ENCODE measurements at places on chromosomes 1 and 21.
A peak's percentile ranks its signal among the peaks of the same experiment; 100 is the strongest.

DNA sequence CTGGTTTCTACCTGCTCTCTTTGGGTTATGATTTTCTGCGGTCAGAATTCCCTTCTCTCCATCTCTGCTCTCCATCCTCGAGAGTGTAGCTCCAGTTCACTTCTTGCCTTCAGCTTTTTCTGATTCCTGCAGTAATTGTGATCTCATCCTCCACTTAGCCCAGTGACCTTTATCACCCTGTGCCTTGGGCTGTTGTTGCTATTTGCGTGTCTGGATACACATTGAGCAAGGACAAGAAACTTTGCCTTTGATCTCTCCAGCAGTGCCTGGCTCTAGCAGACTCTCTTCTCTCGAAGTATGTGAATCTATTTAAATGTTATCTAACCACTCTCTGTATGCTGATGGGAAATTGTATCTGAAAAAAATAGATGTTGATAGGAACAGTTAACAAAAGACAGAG is 76.4 kb upstream of the MARK1 start:
- no peak for DNase-seq

DNA sequence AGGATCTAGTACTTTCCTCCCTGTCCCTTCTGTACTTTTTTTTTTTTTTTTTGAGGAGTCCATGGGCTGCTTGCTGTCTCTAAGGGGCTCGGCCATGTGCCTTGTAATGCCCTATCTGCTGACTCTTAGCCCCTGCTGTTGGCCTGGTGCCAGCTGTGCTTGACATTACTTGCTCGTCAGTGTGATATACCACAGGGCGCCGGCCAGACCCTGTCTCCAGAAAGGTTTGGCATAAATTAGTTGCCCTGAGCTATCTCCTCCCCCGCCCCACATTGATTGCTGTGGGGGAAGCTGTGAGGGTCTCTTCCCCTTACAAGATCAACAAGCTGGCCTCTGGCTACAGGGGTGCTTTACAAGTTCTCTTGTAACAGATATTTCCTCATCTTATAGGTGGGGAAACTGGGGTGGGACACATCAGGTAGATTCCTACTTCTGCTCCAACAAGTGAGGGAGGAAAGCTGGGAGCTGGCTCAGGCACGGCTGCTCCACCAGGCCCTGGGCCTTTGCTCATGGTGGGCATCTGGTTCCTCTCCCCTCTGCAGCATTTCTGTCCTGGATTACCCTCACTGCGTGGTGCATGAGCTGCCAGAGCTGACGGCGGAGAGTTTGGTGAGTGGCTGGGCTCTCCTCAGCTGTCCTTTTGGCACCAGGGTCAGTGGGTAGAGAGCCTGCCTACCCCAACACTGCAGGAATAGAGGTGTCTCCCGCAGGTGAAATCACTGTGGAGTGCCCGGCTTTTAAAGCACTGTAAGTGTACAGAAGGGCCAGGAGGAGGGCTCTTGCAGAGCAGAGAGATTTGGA is 15.6 kb downstream of the STRIP1 start:
- no peak for DNase-seq

DNA sequence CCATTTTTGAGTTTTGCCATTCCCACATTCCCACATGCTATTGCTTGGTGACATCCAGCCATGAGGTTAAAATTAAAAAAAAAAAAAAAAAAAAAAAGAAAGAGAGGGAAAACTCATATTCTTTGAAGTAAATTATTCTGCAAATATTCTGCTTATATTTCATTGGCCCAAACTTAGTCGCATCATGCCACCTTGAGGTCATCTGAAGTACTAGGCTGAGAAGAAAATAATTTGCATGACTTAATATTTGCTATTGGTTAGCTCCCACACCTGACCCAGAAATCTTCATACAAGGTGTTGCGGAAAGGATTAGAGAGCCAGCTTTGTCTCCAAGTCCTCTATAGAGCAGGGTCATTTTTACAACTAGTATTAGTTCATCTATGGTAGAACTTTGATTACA is 2206.0 kb downstream of the MRPL39 start:
- no peak for DNase-seq

- DNase-seq, result no peak
These were observed 31.5 kb downstream of the RIMS3 start for GRCh38 chr1:40633931-40634376.

DNA sequence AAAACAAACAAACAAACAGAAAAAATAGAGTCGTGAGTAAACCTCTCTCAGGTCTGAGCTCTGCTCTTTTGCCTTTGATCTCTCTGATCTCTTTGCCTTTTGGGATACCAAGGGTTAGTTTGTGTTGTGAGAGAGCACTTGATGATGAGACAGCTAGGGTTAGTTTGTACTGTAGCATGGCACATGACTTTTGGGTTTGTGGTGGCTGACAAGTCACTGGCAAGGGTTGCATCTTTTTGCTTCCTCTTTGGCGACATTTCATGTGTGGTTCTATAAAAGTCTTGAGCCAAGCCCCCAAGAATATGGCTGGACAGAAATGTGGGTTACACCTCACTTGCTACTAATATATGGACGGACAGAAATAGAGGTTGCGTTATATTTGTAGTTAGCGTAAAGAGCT is 60.5 kb downstream of the TESK2 start:
- no peak for DNase-seq

GRCh38 chr1:27435566-27436203 is 43.3 kb downstream of the GPR3 start:
- DNase-seq, result no peak

GRCh38 chr1:69519006-69519405 is 48.7 kb upstream of the LRRC7 start:
- no peak for DNase-seq

DNA sequence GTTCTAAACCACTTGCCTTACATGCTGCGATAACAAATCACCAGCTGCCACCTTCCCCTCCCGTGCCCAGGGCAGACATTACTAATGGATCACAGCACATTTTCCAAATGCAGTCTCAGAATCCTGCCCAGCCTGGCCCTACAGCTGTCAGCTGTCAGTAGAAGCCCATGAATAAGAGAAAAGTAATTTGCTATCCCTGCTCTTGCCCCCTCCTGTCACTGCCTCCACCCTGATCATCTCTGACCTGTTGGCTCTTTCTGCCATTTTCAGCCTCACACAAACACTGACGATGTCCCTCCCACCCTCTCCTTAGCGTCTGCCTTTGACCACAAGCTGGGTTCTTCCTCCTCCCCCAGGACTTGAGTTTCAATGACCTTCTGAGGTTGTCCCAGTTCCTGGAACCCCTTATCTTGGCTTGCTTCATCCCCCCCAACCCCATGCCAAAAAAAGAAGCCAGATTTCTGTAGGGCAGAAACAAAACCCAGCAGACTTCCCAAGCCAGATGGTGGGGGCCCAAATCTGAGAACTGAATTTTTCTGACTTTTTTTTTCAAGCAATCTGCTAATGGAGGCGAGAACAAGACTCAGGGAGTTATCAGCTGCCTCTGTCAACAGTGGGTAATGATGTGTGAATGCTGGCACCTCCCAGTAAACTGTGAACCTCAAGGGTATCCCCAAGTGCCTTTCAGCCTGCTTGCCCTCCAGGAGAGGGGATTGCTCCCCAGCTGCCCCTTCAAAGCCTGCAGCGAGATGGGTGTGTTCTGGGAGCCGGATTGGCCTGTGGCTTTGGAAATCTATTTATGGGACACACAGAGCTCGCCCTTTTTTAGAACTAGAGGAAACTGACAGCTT is 216.5 kb upstream of the VAMP3 start:
- no peak for DNase-seq

DNA sequence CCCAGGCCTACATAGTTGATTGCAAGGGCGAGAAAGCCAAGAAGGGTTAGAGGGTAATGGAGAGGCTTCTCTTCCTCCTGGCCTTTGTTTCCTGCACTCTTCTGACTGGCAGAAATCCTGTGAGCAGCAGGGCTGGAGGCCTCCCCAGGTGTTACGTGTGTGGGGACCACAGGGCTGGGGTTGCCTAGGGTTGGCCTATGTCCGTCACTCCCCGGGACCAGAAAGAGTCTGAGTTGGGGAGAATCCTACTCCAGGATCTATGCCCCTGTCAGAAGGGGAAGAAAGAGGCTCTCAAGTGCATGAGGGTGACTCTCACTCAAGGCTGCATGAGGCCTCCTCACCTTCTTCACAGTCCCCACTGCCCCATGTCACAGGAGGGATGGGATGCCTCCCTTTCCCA is 38.5 kb downstream of the IGFN1 start:
- DNase-seq, result no peak

DNA sequence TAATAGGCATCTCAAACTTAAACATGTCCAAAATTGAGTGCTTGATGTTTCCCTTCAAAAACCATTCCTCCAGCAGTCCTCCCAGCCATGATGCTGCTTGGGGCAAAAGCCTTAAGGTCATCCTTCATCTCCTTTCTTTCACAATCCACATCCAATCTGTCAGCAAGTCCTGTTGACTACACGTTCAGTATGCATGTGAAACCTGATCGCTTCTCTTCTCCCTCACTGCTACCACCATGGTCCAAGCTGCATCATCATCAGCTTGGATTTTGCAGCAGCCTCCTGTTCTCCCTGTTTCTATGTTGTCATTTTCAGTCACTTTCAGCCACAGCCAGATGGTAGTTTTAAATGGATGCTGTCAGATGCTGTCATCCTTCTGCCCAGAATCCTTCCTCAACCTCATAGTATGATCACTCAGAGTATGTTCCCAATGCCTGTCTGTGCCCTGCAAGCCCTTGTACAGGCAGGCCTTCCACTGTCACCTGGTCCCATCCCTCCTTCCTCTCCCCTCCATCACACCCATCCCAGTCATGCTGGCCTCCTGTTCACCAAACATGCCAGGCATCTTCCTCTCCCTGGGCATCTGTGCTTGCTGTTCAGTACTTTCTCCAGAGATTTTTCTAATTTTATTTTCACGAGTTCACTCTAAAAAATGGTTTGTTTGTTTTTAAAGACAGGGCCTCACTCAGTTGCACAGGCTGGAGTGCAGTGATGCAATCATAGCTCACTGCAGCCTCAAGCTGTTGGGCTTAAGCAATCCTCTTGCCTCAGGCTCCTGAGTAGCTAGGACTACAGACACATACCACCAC is 66.0 kb downstream of the SYDE2 start:
- DNase-seq, result peak; percentile 15

DNA sequence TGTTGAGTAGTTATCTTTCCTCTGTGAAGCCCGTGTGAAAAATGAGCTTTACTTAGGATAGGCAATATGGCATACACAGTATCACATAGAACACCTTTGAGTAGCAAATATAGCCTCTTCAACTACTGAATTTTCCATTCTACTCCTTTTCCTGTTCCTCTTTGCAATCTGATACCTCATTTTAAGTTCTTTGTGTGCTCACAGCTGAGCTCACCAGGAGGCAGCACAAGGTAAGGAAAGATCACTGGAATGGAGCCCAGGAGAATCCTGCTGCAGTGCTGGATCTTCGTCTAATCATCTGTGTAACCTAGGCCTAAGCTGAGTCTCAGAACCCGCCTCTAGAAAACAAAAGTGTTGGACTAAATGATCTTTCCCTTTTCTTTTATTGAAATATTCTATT is 171.0 kb downstream of the LRRC40 start:
- peak; percentile 13 for DNase-seq

DNA sequence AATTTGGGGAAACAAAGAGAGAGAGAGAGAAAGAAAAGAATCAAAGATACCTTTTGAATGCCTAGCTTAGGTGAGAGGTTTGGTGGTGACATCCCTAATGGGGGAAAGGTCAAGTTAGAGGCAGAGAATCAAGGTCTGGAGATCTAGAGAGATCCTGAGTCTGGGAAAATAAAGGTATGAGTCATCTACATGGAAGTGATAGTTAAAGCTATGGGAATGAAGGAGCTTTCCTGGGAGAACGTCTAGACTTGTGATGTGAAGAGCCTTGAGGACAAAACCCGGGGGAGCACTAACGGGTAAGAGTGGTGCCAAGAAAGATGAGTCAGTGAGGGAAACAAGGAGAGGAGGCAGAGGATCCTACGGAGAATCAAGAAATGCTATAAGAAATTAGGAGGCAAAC is 110.8 kb upstream of the RUNX1 start:
- DNase-seq, result no peak

- DNase-seq, result no peak
These were observed 95.7 kb upstream of the NCAM2 start for GRCh38 chr21:20902511-20902910.

DNA sequence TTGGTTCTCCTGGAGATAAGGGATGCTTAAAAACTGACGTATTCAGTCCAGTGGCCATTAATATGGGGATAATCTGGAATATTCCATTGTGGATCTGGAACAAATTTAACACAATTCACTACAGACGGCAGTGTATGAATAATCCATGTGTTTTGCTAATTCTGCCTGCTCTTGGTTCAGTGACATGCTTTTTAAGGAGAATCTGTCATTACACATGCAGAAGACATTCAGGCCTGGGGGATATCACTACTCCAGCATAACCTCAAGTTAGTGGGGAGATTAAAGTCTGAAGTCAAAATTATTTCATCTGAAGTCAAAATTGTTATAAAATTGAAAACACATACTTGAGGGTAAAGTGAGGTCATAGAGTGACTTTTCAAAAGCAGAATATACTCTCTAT is 789.3 kb downstream of the USP25 start:
- no peak for DNase-seq

DNA sequence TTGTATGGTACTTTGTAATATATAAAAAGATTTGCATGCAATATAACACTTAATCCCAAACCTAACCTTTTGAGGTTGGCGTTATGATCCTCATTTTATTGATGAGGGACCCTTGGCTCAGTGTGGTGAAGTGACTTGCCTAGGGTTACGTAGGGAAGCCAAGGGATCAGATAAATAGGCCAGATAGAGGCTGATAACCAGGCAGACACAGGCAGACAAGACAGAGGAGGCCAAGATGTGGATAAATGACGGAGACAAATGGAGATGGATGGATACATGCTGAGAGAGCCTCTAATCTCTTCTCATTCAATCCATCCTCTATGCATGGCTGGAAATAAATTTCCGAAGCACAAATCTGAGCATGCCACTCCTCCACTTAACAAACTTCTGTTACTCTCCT is 136.9 kb upstream of the SPATA6 start:
- DNase-seq, result no peak

DNA sequence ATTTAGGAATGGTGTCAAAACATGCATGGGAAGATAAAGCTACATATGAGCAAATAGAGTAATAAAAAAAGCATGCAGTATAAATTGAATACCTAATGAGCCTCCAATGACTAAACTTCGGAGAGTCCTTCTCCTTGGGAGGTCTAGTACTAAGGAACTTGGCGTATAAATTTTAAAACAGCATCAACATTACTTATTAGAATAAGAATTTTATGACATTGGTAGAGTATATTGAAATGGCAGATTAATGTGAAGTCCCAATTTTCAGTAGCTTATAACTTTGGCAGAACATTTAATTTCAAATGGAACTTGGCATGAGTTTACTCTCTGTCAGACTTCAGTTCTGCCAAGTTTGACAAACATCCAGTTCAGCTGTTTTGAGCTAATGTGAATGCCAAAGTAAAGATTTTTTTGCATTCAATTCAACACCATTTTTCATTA is 104.7 kb upstream of the RGS18 start:
- DNase-seq, result no peak

- DNase-seq, result no peak
These were observed 113.7 kb downstream of the FAF1 start for GRCh38 chr1:50846224-50846839.

GRCh38 chr1:33441088-33441745 is 10.3 kb upstream of the PHC2 start:
- DNase-seq, result no peak

DNA sequence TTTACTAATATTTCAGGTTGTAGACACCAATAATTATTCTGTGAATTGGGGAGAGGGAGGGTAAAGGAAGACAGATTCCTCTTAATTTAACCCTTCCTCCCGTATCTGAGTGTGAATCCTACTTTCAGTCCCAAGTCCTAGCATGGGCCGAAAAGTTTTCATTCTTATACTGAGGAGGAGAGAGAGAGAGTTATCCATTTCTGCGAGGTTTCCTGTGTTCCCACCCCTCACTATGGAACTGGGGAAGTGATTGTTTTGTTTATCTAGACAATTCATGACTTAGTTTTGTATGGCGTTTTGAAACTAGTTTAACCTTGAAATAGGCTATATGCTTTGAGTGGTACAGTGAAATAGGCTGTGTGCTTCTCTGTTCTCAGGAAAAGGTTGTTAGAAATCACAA is 134.0 kb upstream of the DPYD start:
- DNase-seq, result no peak

Measured in MG63 (cell line).